G401 (cell line): ENCODE measurements at places on chromosomes 7 and 10. TPM values are rescaled to one million over a fixed set of nuclear protein-coding genes. Genes with fewer than 3 reads are reported as not detected.
A peak's percentile ranks its signal among the peaks of the same experiment; 100 is the strongest.

Gene COL26A1
- total RNA-seq = 104 and 109 TPM in 2 replicates

DNA sequence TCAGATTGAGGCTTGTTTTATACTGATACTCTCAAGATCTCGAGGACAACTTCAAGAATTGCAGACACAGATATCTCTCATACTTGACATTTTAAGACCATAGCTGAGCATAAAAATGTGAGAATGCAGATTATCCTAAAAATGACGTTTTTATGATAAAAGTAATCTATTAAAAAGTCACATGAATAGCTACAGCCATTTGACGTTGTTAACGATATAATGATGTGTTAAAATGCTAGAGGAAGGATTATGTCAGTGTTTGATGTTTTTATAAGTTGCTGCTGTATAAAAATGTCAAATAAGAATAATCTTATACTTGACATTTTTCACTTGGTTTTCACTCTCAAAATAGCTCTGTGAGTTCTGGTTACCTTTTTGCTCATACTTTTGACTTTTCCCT lies 67.1 kb upstream of the NPVF start:
- no peak for DNase-seq

GRCh38 chr7:108263425-108263824 lies 133.3 kb upstream of the LAMB4 start:
- DNase-seq = peak; percentile 91

DNA sequence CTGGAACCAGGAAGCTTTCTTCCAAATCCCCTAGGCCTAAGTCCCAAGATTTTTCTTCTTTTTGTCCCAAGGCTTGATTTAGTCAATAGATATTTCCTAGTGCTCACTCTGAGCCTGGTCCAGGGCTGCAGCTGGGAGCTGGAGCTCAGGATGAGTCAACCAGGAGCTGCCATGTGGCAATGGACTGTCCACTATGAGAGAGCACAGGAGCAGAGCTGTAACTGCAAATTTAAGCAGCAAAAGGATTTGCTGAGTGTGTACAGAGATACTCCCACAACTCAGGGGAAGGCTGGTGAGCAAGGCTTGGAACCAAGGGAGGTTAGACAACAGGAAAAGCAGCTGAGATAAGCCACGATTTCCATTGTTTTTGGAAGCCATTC lies 92.1 kb upstream of the CXCL12 start:
- no peak for DNase-seq

Gene SEC24C
- 49.0 and 54.4 TPM in 2 replicates for total RNA-seq

Gene UPK3B
- 20.1 and 24.1 TPM in 2 replicates for total RNA-seq

DNA sequence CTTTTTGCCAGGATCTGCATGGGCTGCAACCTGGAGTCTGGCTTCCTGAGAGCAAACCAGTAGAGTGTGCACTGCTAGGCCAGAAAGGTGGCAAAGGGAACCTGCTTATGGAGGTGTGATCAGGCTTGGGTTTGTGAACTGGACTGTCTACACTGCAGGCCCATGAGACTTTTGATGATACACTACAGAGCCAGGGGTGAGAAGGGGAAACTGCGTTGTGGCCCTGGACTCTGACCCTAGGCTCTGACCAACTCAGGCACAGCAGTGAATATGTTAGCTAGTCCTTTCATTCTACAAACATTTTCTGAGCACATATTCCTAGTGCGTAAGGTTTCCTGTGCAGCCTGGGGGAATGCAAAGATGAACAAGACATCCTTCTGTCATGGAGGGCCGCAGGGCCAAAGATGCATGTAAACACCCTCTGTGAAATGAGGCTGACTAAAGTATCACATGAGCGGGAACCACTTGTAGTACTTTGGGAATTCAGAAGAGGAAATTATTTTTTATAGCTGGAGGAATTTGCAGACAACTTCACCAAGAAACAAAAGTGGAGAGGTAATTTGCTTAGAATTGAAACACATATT lies 63.8 kb upstream of the HPS1 start:
- DNase-seq = no peak

DNA sequence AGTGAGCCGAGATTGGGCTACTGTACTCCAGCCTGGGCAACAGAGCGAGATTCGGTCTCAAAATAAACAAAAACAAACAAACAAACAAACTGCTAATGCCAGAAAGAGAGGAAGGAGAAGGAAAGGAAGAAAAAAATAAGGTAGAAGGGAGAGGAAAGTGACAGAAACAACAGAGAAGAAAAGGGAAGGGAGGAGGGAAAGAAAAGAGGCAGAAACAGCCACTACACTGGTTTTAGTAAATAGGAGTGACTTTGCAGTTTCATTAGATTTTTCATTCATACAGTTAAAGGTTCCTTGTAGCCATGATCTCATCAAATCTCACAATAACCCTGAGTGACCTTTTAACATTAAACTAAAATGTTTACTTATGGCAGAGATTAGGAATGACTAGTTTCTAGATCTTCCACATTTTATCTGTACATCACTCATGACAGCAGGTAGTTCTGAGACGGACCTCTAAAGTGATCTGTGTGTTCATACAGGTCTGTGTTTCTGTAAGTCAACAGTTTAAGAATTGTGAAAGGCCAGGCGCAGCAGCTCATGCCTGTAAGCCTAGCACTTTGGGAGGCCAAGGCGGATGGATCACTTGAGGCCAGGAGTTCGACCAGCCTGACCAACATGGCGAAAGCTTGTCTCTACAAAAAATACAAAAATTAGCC lies 191.3 kb upstream of the KLF14 start:
- no peak for DNase-seq

Gene BTAF1
- total RNA-seq = 24.3 and 25.6 TPM in 2 replicates

GRCh38 chr7:64312826-64313225 lies 935 bp upstream of the ZNF736 start:
- DNase-seq = no peak

Gene AGR2
- not detected in 2 replicates for total RNA-seq

- peak; percentile 79 for DNase-seq
Measured at GRCh38 chr7:158695726-158696452, 8.7 kb downstream of the NCAPG2 start.

Gene IL6
- total RNA-seq = not detected in 2 replicates
